ENCODE measurements at places on chromosomes 3 and 15. TPM values are rescaled to one million over a fixed set of nuclear protein-coding genes. Genes with fewer than 3 reads are reported as not detected.

Gene FHIT
- total RNA-seq, result 16.1 TPM

Gene CD96
- total RNA-seq, result not detected

Gene MAGEL2
- total RNA-seq, result 14.3 TPM

Gene IMPG2
- total RNA-seq, result 0.82 TPM

GRCh38 chr15:45471151-45471550, 51.4 kb downstream of the SLC30A4 start:
- no peak for DNase-seq
- no peaks in the 10 kb centered on the region for H3K36me3 ChIP-seq
- H3K4me3 ChIP-seq, result no peak overlapping the region
- H3K27ac ChIP-seq, result no peak overlapping the region
- peaks cover 9% of the 10 kb centered on the region for H3K27me3 ChIP-seq

DNA sequence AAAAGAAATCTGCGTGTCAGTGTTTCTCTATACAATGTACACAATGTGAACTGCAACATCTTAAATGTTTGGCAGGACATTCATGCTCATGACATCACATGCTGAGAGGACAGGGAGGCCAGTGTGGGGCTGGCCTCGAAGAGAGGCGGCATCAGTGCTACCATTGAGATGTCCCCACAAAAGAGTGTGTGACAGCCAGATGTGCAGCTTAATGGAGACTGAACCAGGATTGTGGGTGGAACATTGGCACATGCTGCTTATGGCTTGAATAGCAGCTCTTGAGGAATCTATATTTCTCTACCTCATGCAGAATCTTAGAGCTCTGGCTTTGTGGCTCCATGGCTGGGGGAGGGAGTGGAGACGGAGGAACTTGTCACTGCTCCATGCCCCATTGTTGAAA, 18.5 kb downstream of the CLDN11 start:
- no peaks in the 10 kb centered on the region for H3K36me3 ChIP-seq
- DNase-seq, result no peak
- H3K4me3 ChIP-seq, result no peak overlapping the region

DNA sequence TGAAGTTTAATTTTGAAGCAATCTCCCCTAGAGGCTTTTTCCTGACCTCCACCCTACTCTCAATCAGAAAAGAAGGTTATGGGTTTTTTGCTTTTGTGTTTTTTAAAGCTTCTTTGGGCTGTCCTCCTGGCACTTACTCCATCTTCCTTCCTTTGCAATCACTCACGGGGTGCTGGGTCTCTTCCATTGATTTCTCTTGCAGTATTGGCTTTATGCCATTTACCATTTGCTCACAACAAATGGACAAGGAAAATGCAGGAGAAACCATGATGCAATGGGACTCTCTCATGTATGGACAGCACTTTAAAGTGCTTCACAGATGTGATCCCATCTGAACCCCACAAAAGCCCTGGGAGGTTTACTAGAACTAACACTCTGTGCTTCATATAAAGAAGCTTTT, 57.5 kb downstream of the SST start:
- no peak overlapping the region for H3K4me3 ChIP-seq
- no peak overlapping the region for H3K27ac ChIP-seq
- H3K4me1 ChIP-seq, result no peaks in the 10 kb centered on the region

DNA sequence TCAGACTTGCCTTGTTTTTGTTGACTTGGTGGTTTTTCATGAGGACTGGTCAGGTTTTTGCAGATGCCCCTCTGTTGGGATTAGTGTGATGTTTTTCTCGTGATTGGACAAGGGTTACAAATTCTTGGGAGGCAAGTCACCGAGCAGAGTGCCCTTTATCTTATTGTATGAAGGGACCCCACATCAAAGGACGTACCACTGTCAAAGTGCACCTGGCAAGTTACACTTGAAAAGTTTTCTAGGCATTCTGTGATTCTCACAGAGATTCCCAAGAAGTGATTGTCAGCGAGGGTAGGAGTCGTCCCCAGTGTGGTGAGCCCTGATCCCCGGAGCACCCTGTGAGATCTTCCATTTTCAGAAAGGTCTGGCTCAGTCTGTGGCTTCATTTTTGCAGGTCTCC, 110.1 kb downstream of the POLR2M start:
- no peak overlapping the region for H3K4me3 ChIP-seq
- H3K36me3 ChIP-seq, result no peaks in the 10 kb centered on the region
- DNase-seq, result no peak
- H3K27me3 ChIP-seq, result peaks cover 15% of the 10 kb centered on the region
- H3K27ac ChIP-seq, result no peak overlapping the region

- DNase-seq, result no peak
- no peak overlapping the region for H3K4me3 ChIP-seq
- H3K27me3 ChIP-seq, result no peaks in the 10 kb centered on the region
Observed at GRCh38 chr3:143276592-143276991, 157.0 kb downstream of the CHST2 start.

DNA sequence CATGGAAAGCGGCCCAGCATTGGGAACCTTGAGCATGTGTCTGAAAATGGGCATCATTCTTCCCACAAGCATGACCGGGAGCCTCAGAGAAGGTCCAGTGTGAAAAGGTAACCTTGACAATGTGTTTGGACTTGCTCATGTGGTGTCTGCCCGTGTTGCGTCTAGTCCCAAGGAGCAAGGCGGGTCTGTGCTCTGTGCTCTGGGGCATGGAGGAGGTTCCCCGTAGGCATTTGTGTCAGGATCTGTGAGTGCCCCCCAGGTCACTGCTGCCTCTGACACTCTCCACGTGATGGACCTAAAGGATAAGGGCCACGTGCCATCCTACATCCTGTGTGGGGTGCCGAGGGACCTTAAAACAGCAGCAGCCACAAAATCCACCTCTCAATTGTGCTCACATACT, 44.9 kb downstream of the CHDH start:
- DNase-seq, result no peak
- peaks cover 6% of the 10 kb centered on the region for H3K27me3 ChIP-seq
- no peak overlapping the region for H3K4me3 ChIP-seq
- no peaks in the 10 kb centered on the region for H3K36me3 ChIP-seq

- no peaks in the 10 kb centered on the region for H3K36me3 ChIP-seq
- H3K27ac ChIP-seq, result peak within 1 kb of the TSS; percentile 18
- peaks cover 9% of the 10 kb centered on the region for H3K4me1 ChIP-seq
- peaks cover 73% of the 10 kb centered on the region for H3K27me3 ChIP-seq
- DNase-seq, result peak; percentile 38
Observed at GRCh38 chr3:194685718-194686413, at the start of gene FAM43A. Gene FAM43A (plus strand): TSS chr3:194685883. CDS start chr3:194686827, 944 bp downstream.
